Muscle of arm (tissue), 14 donors: ENCODE measurements at places on chromosomes 4 and X.

DNA sequence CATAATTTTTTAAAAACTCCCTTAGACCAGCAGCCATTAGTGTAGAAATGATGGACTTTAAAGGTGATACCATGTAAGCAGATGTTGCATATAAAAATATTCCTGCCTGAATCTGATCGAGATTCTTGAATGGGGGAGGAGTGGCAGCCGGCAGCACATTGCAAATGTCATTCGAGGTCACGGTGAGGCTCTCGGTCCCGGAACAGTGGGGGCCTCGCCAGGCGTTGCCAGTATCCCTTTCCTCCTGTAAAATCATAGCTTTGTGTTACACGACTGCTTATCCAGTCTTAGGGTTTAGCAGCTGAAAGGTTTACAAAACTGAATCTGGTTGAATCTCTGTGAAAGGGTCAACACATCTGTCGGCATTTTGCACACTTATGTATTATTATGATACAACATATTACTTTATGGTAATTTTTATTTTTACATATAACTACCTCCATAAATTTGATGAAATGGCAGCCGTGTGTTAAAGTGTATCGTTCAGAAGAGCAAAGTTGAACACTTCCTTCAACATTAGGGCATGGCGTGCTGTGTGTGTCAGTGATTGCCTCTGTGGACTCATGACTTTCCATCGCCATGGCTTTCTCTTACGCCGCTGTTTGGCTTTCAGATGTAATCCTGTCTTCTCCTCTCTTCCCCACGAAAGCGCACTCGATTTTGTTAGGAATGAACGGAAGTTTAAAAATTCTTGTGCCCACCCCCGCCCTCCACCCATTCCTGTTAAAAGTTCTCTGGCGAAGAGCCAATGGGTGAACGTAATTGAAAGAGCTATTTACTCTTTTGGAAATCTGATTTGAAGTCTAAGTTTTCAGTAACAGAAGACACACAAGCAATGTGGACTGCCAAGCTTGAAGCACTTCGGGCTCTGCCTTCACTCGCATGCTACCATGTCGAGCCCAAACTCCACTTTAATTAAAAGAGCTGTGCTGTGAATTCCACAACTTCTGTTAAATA is 114.8 kb downstream of the STOX2 start:
- DNase-seq, result no peak

GRCh38 chrX:140762061-140762460 is 52.5 kb downstream of the LINC00632 start:
- peak; percentile 57 for DNase-seq

DNA sequence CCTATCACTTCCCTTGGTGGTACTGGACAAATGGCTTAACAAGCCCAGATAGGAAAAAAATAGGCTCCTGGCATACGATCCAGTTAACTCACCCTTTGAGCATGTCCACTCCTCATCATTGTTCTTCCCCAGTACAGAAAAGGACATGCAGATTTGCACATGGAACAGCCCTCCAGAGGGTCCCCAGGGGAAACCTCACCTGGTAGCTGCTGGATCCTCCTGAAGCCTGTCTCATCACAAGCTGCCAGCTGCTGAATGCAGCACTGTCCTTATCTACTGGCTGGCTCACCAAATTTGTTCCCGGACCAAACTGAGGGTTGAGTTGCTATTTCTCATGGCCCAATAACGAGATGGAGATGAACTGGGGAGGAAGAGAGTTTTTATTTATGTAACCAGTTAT is 49.4 kb downstream of the SERTM2 start:
- DNase-seq, result no peak

DNA sequence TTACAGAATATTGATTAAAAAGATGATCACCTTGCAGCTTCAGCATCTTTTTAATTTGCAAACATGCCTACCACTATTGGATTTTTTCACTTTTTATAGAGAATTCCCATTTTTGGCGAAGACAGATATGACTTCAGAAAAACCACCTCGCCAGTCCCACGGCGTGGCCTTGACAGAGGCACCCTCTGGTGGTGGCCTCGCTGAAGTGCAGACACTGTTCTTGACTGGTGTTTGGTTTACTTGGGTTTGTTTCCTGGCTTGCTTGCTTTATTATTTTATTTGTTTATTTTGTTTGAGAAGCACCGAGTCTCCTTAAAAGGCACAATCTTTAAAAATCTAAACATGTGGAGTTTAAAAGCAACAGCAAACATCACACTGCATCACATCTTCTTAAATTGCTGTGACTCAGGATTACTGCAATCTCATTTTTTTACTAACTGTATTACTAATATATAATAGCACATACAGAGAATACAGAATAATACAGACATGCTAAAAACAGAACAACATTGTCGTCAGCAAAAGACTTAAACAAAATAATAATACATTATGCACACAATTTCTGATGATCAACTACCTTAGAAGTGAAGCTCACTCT is 13.1 kb upstream of the AMTN start:
- peak; percentile 50 for DNase-seq

DNA sequence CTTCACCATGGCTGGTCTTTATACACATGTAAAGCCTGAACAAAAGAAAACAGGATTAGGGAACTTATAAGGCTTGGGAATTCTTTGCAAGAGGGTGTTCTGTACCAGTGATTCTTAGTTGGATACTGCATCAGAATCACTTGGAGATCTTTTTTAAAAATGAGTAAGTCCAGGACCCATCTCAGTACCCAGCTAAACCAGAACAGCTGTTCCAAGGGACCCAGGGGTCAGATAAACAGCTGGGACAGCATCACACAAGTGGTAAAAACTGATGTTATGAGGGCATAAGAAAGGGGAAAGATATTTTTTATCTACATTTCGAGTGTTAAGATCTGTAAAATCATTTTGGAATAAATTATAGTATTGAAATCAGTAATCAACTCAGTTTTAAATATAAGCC is 16.1 kb downstream of the PGRMC2 start:
- no peak for DNase-seq
